ENCODE measurements at places on chromosomes 6 and 20.

DNA sequence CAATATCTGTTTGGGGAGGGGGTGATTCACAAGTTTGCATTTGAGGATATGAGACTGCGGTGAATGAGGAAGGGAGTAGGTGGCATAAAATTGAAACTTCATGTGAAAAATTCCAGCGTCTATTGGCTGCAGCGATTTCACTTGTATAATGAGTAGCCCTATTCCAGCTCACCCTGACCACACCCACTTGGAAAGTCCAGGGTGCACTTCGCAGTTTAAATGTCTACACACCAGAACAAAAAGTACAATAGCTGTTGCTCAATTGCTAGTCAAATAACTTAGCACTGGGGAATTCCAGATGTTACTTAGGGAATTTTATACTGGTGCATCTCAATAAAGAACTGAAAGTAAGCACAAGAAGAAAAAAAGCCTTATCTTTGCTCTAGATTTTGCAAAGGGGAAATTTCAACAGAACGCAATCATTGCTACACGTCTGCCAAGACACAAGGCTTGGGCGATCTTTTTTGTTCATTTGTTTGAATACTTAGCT lies 6.3 kb downstream of the TNFAIP3 start:
- peak; percentile 29 for DNase-seq

DNA sequence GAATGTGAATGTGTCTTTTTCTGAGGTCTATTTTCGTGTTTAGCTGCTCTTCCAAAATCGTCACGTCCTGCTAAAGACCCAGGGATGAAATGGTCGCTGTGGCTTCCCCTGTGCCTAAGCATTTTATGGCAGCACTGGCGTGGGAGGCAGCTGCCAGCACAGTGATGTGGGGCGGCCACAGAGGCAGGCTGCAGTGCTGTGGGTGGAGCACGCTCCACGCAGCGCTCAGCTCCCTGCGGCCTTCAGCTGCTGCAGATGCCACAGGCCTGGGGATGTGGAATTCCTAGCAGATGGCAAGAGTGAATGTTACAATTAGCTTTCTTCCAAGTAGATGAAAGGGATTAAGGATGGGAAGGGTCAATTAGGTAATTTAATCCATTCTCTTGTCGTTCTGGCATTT lies 242.6 kb downstream of the SMOC2 start:
- no peak for DNase-seq

- no peak for DNase-seq
These were observed 326.9 kb downstream of the UBE3D start for GRCh38 chr6:82738773-82739172.

- no peak for DNase-seq
These were observed 312.6 kb downstream of the CLIC5 start for GRCh38 chr6:45702849-45703739.

- no peak for DNase-seq
These were observed 58.7 kb downstream of the DOK5 start for GRCh38 chr20:54534101-54534500.

GRCh38 chr6:78570044-78570443 lies 297.3 kb upstream of the IRAK1BP1 start:
- DNase-seq, result no peak

DNA sequence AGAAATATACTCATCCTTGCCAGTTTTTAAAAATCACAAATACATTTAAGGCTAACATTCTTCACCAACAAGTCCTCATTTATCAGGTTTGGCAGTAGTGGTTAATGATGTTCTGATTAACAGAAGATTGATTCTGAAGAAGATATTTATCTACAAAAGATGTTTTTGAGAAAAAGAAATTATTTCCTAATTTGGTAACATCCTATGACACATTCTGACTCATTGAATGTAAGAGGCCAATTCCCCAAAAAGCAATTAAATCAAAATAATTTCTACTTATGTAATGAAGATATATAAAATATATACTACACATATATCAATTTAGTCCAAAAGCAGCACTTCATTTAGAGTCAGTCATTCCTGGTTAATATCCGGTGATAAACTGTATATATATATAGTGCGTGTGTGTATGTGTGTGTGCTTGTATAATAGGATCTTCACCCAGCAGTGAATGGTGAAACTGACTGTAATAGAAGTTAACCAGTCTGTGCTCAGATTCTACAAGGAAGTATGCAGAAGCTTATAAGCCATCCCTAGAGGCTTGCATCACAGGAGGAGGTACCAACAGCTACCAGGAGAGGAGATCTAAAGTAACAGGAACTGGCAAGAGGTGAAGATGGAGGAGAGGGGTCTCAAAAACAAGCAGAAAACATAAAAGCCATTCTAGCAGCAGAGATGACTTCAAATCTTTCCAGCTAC lies 82.9 kb upstream of the MARCKS start:
- no peak for DNase-seq

- no peak for DNase-seq
These were observed 44.5 kb upstream of the RNF217 start for GRCh38 chr6:124917769-124918168.

GRCh38 chr20:60085551-60086132 lies 127.4 kb downstream of the CDH26 start:
- no peak for DNase-seq

GRCh38 chr6:144266091-144266649 lies 19.0 kb upstream of the UTRN start:
- no peak for DNase-seq

DNA sequence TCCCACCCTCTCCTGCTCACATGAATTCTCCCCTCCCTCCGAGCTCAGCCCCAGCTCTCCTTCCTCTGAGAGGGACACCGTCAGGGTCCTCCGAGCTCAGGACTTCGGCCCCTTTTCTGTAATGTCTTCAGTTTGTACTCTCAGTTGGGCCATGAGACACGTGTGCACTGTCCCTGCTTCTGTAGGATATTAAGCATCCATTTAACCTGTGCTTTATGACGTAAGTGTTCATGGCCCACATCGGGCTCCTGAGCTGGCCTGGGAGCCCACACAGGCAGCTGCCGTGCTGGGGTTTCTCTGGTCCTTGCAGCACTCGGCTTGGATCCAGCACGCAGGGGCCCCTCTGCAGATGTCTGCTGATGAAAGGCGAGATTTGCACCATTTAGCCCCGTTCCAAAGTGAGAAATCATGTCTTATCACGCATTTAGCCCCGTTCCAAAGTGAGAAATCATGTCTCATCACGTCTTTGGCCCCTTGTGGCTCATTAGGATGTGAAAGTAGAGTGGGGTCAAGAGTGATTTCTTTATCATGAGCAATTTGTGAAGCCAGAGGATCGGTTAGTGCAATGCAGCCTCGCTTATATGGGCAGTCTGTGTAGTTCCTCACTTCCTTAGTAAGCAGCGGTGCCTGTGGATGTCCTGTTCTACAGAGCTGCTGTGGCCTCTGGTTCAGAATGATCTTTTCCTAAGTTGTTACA lies 25.3 kb downstream of the DUSP22 start:
- DNase-seq, result no peak

DNA sequence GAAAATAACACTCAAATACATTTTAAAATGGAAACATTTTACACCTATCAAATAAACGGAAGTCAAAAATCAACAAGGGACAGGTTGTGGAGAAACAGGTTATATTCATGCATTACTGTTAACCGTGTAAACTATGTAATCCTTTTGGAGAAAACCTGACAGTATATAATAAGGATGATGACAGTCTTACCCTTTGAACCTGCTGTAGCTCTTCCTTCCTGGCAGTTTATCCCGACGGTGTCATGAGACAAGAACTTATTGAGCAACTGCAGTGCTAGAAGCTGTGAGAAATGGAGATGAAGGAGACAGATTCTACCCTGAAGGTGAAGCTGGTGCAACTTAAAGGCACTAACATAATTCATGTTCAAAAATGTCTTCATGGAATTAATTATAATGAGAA lies 76.7 kb downstream of the PLEKHG1 start:
- no peak for DNase-seq

DNA sequence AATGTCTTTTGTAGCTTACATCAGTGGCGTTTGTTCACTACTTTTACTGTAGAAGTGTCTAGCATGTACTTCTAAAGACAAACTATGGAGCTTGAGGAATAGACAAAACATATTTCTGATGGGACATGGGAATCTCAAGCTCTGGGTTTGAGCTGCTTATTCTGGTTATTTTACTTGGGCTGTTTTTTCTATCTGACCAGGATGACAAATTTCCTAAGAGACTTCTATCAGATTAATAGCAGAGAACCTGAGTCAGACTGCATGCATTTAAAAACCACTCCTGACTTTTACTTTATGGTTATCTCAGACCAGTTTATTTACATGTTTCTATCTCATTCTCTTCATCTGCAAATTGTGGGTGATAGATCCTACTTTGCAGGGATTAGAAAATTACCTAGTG lies 1282.3 kb upstream of the GJE1 start:
- no peak for DNase-seq

- no peak for DNase-seq
These were observed 253.6 kb downstream of the RNGTT start for GRCh38 chr6:88709819-88710246.

DNA sequence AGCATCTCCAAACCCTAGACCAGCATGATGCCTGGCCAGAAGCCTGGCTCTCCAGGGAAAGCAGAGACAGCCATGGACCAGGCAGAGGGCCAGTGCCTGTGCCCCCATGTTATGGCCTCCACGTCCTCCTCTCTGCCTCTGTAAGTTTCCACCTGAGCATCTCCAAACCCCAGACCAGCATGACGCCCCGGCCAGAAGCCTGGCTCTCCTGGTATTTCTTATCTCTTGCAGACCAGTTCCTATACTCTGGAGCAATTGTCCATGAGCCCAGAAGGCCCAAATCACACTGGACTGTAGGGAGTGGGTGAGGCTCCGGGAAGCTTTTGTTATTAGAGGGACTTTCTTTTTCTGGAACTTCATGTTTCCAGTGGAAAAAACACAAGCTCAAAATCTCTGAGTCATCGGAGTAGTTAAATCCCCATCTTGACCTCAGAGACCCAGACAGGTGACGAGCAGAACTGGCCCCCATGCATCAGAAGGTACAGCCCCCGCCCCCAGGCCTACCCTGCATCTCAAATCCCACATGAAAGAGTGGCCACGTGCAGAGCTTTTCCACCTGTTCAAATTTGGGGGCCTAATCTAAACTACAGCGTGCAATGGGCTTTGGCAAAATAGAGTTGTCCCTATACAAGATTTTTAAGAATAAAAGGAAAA lies 110.2 kb upstream of the FOXQ1 start:
- DNase-seq, result no peak

DNA sequence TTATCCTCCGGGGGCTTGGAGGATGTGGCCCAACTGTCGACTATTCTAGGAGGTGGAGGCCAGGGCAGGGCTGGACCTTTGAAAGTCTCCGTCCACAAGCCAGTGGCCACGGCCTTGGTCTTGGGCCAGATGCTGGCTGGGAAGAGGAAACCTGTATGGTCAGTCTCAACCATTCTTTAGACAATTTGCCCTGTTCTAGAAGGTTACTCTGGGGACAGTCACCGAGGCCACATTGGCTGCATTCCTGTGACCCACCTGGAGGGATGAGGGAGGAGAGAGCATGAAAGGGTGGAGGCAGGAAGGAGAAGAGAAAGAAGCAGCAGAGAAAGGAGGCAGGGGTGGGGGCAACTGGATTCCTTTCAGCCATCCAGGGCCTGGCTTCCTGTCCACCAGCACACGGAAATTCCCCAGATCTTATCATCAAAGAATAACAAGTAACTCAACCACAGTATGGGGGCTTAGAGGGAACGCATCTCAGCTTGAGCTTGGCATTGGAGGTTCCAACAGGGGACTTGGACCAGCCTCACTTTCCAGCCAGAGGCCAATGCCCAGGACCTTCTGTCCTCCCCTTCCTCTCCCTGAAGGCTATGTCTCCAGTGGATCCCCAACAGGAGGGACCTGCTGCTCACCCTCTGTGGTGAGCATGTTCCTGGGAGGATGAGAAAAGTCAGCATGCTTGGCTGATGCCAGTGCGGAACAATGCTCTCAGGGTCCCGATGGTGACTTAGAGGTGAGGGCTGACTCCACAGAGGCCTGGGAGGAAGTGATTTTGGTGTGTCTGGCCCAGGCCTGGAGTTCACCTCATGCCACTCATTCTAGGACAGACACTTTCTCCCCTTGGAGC lies 30.4 kb downstream of the TGM2 start:
- DNase-seq, result no peak

DNA sequence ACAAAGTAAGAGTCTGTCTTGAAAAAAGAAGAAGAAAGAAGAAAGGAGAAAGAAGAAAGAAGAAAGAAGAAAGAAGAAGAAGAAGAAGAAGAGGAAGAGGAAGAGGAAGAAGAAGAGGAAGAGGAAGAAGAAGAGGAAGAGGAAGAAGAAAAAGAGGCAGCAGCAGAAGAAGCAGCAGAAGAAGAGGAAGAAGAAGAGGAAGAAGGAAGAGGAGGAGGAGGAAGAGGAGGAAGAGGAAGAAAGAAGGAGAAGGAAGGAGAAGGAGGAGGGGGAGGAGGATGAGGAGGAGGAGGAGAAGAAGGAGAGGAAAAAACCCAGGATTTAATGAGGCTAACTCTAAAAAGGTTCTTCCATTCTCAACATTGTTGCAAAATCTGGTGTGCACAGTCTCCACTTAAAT lies 95.4 kb upstream of the PDE10A start:
- no peak for DNase-seq

- DNase-seq, result peak; percentile 21
These were observed 92.8 kb downstream of the CLIC5 start for GRCh38 chr6:45922728-45923351.

DNA sequence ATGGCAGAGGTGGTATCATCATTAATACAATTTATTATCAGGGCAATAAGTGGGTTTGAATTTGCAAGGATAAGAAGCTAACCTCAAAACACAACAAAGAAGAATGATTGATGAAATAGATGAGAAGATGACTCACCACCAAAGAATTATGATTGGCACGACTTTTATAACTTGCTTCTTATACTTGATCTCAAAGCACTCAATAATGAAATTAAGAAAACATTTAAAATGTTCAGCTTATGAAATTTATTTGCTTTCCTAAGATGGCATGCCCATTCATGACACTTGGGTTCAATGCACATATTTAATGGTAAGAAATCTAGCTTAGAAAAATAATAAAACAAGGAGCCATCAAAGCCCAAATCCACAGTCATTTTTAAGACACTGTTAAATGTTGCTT lies 477.5 kb downstream of the GJA1 start:
- DNase-seq, result no peak

DNA sequence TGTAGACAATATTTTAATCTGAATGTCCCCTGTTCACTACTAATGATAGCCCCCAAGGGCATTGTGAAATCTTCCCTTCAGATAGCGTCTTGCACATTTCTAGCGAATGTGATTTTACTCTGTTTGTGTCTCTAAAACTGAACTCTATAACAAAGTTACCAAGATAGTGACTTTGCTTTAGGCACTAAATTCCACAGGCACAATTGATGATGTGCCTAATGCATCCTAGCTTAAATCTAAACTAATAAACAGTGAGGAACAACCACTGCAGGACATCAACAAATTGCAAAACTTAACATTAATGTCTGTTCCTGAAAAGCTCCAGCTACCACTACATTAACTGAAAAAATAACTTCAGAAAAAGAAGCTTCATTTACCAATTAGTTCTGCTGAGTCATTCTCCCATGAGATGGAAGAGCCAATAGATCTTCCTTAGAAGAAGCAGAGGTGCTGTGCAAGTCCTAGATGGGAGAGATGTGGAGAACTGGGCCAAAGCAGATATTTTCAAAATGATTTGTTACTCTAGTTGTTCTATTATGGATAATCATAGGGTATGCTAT lies 1065.0 kb downstream of the EPHA7 start:
- DNase-seq, result no peak
